Skeletal muscle cell (primary cell): ENCODE measurements at places on chromosomes 6 and 20.

GRCh38 chr6:63466242-63466733 lies 106.0 kb upstream of the LOC128125822 start:
- DNase-seq: no peak

- DNase-seq: no peak
These were observed 902 bp downstream of the SAMHD1 start for GRCh38 chr20:36950414-36951197.

DNA sequence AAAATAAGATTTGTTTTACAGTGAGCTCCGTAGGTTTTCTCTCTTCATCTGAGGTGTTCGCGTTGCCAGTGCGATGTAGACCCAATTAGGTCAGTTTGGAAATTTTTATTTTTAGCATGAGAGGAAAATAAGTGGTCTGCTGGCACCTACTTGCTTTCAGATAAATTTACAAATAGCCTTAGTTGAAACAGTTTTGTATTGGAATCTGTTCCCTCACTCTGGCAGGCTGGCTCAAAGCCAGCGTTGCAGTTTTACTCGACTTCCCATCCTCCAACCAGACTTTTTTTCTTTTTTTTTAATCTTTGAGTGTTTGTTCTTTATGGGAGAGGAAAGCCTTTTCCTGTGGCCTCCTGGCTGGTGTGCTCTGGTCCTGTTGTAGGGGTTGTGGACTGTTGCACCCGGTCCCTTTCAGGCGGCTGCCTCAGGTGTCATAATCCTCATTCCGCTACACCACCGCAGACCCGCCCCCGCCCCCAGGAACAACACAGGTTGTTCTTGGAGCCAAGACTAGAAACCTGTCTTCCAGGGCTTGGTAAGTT lies 46.7 kb downstream of the TIAM2 start:
- no peak for DNase-seq

DNA sequence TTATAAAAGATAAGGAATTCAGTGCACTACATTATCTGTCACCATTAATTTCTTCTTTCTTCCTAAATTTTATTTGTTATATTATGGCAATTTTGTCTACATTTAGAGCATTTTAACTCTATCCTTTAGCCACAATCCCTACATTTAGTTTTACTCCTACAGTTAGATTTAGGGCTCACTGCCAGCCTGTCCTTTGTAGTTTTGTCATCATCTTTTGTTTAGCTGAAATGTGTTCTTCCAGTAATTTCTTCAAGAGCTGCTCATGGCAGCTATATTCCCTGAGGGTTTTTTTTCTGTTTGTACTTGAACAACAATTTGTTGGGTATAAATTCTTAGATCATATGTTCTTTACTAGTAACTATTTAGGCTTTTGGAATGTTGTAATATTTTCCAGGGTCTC lies 72.7 kb upstream of the B3GAT2 start:
- DNase-seq: no peak

DNA sequence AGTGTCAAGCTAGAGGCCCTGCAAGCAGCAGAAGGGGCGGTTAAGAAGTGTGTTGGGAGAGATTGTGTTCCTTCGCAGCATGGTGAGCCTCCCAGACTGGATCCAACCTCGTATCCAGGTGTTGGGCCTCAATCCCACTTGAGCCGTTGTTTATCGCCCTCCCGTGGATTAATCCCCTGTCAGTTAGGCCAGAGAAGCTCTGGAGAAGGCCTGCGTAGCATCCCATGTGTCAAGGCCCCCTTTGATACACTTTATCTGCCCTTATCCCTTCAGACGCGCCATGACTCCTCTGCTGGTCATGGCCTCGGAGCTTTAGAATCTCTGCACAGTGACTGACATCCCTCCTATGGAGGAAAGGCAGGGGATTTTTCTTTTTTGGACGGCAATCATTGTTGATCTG lies 181.0 kb downstream of the ZFP64 start:
- no peak for DNase-seq

DNA sequence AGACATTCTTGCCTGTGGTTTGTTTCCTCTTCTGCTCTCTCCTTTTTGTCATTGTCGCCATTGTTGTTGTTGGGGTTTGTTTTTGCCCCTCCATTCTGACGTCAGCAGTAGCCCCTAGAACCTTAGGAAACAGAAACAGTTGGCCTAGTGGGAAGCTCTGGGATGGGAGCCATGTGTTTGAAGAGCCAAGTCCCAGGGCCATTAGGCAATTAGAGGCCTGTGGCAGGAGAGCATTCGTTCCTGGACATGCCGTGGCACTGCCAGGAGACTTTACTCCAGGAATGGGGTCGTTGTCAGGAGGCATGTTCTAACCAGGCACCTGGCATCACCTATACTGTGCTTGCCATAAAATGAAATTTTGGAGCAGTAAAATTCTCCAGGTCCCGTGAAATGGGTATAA lies 39.7 kb downstream of the PPARD start:
- no peak for DNase-seq
